Mammary epithelial cell (primary cell): ENCODE measurements at places on chromosomes 2 and 18. TPM values are rescaled to one million over a fixed set of nuclear protein-coding genes. Genes with fewer than 3 reads are reported as not detected.

DNA sequence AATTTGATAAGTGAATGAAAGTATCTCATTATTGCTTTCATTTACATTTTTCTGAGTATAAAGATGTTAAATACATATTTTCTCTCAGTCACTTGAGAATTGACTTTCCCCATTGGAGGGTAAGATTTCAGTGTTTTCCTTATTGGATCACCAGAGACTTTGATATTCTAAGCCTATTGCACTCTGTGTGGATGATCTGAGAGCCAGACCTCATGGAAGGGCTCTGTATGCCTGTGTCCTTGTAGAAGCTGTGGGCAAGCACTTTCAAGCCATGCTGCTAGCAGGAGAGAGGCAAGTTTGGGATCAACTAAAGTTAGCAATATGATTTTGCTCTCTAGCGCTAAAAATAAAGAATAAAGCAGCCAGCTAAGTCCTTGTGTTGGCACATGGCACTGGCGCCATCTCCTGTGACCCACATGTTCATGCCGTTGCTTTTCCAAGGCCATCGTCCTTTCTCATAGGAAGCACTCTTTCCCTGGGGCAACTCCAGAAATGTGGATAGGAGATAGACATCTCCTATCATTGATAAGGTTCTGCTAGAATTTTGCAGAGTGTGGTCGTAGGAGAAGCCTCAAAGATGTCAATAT, 72.6 kb downstream of the AOX1 start:
- DNase-seq = no peak

- DNase-seq = no peak
Measured at GRCh38 chr2:231489990-231490389, 25.7 kb upstream of the NCL start.

DNA sequence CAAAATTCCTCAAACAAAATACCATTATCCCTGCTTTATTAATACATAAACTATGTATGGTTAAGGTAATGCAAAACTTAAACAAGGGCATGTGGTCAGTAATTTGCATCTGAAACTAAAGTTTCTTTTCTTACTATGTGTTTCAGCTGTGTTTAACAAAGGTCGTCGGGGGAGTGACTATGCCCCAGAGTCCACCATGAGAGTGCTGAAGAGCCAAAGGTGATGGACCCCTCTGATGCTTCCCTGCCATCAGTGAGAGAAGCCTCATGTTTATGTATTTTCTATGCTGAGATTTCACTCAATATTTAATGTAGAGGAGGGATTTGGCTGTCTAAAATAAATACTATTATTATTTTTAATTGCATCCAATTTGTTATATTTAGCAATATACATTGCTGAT, 707.2 kb upstream of the REG3G start:
- no peak for DNase-seq

DNA sequence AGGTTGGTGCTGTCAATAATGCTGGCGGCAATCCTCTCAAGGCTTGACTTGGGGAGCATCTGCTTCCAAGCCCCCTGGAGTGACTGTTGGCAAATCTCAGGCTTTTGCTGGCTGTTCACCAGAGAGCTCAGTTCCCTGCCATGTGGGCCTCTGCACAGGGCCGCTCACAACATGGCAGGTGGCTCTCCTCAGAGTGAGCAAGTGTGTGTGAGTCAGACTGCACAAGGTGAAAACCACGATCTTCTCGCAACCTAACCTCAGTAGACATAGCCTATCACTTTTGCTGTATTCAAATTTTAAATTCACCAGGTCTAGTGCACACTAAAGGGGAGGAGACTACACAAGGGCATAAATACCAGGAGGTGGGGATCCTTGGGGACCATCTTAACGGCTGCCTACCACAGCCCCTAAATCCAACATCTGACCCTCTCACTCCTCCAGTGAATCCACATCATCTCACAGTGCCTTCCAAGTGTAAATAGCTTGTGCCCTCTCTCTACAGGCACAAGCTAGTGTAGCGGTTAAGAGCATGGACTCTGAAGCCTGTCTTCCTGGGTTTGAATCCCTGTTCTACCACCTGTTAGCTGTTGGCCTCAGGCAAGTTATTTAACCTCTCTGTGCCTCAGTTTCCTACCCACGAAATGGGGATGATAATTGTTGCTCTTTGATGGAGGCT, 187.7 kb upstream of the CXCR4 start:
- peak; percentile 11 for DNase-seq

DNA sequence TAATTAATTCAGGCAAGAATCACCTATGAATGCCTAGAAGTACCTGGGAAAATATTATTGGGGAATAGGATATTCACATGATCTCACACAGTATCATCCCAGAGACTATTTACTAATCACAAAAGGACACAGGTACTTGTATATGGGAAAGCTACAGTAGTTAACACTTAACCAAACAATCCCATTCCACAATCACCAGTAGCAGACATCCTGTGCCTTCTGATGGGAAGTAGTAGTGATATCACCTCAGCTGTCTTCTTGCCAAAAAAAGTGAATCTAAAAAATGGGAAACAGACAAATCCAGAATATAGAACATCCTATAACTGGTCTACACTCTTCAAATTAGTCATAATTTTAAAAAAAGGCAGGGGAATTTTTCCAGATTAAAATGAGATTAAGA, 75.6 kb upstream of the CCDC150 start:
- no peak for DNase-seq

GRCh38 chr2:239025096-239025801, 177.4 kb downstream of the TWIST2 start:
- peak; percentile 66 for DNase-seq

- DNase-seq = no peak
Measured at GRCh38 chr2:143505542-143505941, 376.3 kb downstream of the ARHGAP15 start.

GRCh38 chr2:24409171-24409570, 48.8 kb upstream of the ITSN2 start:
- DNase-seq = no peak

DNA sequence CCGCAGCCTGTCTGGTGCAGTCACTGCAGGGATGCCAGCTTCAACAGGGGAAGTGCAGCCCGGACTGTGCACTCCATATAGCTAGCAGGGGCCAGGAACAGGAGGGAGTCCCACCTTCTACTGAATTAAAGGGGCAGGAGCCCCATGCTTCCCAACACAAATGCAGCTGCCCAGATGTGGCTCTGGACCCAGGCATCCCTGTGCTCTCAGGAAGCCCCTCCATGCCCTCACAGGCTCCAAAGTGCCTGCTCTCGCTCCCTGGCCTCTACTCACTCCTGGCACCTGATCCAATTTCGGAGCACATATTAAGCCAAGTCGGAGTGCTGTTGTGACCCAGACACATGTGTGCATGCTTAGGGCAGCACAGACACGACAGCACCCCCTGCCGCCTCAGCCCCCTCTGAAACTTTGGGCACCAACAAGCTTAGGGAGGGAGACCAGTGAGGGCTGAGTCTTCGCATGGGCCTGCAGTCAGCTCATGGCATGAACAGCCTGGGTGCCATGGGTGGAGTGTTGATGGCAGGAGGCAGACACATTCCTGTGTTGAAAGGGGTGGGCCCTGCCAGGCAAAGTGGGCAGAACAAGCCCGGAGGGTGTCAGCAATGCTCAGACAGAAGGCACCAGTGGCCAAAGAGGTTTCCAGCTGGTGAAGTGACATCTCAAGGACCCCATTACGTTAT, 83.5 kb downstream of the ZNF804A start:
- DNase-seq = no peak

DNA sequence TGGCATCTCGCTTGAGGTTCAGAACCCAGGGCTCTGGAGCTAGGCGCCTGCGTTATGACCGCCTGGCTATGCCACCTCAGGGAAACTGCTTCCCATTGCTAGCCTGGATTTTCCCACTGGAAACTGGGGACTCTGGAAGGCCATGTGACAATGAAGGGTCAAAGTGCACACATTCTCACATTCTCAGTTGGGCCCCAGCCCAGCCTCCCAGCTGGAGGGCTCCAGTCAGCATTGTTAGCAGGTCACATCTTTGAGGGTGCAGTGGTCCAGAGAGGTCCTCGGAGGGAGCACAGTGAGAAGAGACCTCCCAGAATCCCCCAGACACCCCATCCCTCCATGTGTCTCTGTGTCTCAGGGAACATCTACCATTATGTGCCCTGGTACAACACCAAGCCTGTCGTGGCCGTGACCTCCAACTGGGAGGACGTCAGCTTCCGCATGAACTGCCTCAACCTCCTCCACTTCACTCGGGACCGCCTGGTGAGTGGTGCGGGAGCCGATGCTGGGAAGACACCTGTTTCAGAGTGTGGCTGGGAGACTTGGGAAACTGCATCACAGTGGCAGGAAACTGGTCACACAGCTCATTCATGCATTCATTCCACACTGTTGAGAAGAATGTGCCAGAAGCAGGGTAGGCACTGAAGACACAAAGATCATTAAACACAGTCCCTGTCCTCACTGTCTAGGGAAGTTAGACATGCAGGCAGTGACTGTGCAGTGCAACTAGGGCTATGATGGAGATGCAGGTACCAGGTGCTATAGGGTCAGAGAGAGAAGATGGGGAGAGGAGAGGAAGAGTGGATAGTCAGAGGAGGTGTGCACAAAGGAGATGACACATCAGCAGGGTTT, 41.6 kb downstream of the FER1L5 start:
- no peak for DNase-seq

GRCh38 chr2:16214861-16215260, 274.5 kb downstream of the MYCN start:
- DNase-seq = no peak

DNA sequence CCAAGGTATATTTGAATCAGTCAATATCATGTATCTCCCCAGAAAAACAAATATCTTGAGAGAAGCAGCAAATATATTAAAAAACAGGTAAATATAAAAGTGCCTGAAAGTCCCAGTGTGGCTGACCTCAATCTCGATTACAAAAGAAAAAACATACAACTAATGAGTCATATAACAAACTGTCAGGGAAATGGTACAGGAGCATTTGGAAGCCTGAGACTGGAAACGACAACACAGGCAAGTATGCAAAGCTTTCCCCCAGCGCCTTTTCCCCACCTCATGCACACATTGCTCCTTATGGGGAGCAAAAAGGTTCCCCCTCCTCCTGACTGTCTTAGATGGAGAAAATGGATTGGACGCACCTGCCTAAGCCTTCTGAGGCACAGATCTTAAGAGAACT, 230.7 kb downstream of the TMX3 start:
- DNase-seq = peak; percentile 37

GRCh38 chr2:58870704-58871103, 629.6 kb upstream of the FANCL start:
- no peak for DNase-seq

DNA sequence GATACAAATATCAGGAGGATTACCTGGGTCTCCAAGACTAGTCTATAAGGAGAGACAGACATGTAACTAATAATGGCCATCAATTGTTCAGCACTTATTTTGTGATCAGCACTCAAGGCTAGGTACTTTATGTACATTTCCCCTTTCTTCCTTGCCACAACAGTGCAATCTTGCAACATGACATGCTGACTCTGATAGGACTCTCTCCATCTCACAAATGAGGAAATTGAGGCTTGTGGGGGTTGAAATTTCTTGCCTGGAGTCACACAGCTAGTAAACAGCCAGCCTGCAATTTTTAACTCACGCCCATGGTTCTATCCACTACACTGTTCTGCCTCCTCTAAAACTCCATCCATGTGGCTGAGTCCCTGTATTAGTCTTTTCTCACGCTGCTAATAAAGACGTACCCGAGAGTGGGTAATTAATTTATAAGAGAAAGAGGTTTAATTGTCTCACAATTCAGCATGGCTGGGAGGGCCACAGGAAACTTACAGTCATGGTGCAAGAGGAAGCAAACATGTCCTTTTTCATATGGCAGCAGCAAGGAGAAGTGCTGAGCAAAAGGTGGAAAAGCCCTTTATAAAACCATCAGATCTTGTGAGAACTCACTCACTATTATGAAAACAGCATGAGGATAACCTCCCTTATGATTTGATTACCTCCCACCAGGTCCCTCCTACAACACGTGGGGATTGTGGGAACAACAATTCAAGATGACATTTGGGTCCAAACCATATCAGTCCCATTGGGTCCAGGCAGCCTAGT, 302.4 kb downstream of the PLCL1 start:
- DNase-seq = no peak

DNA sequence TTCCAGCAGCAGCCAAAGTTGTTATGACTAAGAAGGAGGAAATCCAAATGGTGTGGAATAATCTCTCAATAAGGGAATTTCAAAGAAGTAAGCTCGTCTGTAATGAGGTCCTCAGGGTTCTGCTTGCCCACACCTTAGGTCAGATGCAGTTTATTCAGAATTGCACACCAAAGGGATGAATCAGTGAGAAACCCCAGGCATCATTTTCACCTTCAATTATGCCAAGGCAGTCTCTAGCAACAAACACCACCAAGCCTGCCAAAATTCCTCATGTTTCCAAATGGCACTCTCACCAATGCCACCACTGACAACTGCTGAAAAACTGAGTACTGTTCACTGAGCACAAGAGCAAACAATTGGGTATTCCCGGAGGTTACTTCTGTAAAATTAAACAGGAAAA, 43.6 kb downstream of the KCNG3 start:
- peak; percentile 16 for DNase-seq

GRCh38 chr18:33596178-33596854, 18.3 kb downstream of the ASXL3 start:
- peak; percentile 53 for DNase-seq

DNA sequence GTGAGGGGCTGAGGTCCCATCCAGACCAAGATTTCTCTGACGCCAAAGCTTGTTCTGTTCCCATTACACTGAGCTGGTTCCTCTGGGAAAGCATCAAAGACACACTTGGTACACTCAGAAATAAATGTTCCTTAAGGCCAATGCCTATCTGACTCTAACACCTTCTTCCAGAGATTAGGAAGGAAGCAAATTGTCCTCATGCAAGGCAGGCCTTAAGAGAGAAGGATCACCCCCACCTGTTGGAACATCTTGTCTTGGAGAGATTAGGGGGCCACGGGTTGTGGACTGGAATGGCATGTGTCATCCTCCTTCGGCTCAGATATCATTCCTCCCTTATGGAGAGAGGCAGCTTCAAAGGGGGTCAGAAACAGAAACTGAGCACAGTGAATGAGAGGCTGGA, 100.2 kb downstream of the ANKRD44 start:
- no peak for DNase-seq

DNA sequence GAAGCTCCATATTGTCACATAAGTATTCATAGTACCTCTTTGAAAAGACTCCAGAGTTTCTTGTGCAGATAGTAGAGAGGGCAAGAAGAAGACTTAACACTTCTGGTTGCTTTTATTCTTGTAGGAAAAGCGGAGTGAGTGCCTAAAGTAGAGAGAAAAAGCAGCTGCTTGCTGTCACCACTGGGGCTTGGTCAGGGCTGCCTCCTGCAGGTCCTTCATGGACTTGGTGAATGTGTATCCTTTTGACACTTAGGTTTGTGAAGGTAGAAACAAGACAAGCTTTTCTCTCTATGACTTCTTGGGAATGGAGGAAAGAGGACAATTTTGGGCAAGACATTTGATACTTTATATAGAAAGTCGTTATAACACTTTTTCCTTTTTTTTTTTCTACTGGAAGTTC, 312.8 kb upstream of the FANCL start:
- no peak for DNase-seq

GRCh38 chr18:59876310-59876626, 23.5 kb upstream of the PMAIP1 start:
- DNase-seq = no peak

The POU3F3 gene
- not detected for polyA plus RNA-seq

The PROM2 gene
- 48.8 TPM for polyA plus RNA-seq

The UPP2 gene
- polyA plus RNA-seq = not detected

The CXCR2 gene
- 0.37 TPM for polyA plus RNA-seq

The PPP1R1C gene
- 1.9 TPM for polyA plus RNA-seq
